Endothelial cell (in vitro differentiated cells): ENCODE measurements at places on chromosomes 12 and 14.

- H3K36me3 ChIP-seq, result no peaks in the 10 kb centered on the region
- H3K4me3 ChIP-seq, result no peak overlapping the region
- no peak for DNase-seq
- H3K4me1 ChIP-seq, result no peaks in the 10 kb centered on the region
Measured at GRCh38 chr12:107948391-107948945, 174.0 kb downstream of the ASCL4 start.

- no peaks in the 10 kb centered on the region for H3K4me1 ChIP-seq
- no peak overlapping the region for H3K27ac ChIP-seq
- no peak for DNase-seq
- peaks cover 4% of the 10 kb centered on the region for H3K27me3 ChIP-seq
- peaks cover 14% of the 10 kb centered on the region for H3K36me3 ChIP-seq
Measured at GRCh38 chr14:72957213-72957612, 30.9 kb downstream of the DCAF4 start.

DNA sequence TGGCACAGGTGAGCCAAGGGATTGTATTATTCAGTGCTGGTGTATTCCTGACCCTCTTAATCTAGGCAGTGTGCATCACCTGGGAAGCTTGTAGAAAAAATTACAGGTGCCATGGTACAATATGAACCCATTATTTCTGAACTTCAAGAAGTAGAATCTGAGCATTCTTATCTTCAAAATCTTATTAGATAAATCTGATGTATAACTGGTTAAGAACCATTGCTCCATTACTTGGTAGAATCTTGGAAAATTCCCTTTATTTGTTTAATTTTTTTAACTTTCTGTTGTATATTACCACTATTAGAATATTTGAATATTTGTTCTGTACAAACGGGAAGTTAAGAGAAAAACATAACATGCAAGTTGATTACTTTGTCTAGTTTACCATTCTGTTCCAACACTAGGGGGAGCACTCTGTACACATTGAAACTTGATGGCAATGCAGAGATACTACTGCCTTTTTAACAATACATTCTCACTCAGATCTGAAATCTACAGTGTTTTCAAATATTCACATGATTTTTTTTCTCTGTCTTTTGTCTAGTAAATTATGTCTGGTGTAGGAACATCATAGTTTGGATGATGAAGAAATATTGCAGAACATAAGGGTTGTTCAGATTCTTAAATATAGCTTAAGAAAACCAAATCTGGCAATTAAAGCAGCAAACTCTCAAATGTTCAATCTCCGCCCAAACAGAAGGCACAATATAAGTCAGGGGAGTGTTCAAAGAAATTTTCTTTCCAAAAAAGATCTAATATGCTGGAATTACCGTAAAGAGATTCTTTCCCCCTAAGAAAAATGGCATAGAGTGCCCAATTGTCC, 196.6 kb downstream of the PCNX1 start:
- H3K27ac ChIP-seq, result no peak overlapping the region
- peak; percentile 23 for DNase-seq
- peaks cover 19% of the 10 kb centered on the region for H3K36me3 ChIP-seq
- no peak overlapping the region for H3K4me3 ChIP-seq
- H3K27me3 ChIP-seq, result no peaks in the 10 kb centered on the region

DNA sequence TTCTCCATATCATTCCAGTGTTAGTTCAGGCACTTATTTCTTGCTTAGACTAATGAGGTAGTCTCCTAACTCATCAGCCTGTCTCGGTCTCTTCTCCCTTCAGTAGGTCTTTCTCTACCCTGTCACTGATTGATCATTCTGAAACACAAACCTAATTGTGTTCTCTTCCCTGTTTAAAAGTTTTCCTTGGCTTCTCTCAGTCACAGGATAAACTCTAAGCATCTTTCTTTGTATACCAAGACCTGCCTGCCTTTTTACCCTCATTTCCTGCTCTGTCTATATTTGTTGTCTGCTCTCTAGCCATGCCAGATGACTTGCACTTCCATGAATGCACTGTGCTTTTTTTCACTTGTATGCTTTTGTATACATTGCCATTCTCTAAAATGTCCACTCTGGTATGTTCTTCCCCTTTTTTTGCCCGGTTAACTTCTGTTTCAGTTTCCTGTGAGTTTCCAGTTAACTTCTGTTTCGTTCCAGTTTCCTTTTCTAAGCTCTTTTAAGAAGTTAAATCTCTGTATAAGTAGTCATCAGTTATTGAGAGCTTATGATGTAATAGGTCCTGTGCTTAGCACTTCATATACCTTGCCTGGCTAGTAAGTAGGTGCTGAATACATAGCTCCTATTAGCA, 12.8 kb downstream of the DIP2B start:
- no peak for DNase-seq
- H3K27me3 ChIP-seq, result no peaks in the 10 kb centered on the region
- no peak overlapping the region for H3K4me3 ChIP-seq
- H3K27ac ChIP-seq, result no peak overlapping the region
- H3K4me1 ChIP-seq, result peaks cover 30% of the 10 kb centered on the region
- peaks cover 3% of the 10 kb centered on the region for H3K36me3 ChIP-seq

GRCh38 chr12:106188256-106188655, 49.5 kb upstream of the NUAK1 start:
- no peaks in the 10 kb centered on the region for H3K4me1 ChIP-seq
- H3K4me3 ChIP-seq, result no peak overlapping the region
- DNase-seq, result no peak
- no peaks in the 10 kb centered on the region for H3K36me3 ChIP-seq
- no peaks in the 10 kb centered on the region for H3K27me3 ChIP-seq
- H3K27ac ChIP-seq, result no peak overlapping the region

DNA sequence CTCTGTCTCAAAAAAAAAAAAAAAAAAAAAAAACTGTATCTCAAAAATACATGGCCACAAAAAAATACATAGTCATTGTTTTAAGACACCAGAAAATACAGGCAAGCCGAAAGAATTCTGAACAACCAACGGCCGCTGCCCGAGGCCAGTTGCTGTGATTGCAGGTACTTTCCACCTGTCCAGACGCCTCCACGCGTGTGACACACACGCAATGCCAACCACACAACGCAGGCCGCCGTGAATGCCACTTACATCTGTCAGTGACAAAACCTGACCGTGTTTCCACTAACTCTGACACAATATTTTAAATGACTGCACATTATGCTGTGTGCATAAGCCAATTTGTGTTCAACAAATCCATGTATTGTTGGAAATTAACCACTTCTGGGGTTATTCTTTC, 22.4 kb upstream of the INF2 start:
- H3K36me3 ChIP-seq, result peaks cover 4% of the 10 kb centered on the region
- H3K4me3 ChIP-seq, result no peak overlapping the region
- H3K27ac ChIP-seq, result no peak overlapping the region
- H3K4me1 ChIP-seq, result peaks cover 12% of the 10 kb centered on the region

- no peak overlapping the region for H3K27ac ChIP-seq
- no peaks in the 10 kb centered on the region for H3K27me3 ChIP-seq
- H3K36me3 ChIP-seq, result no peaks in the 10 kb centered on the region
- H3K4me3 ChIP-seq, result no peak overlapping the region
- DNase-seq, result no peak
- no peaks in the 10 kb centered on the region for H3K4me1 ChIP-seq
Measured at GRCh38 chr14:67554341-67554740, 21.3 kb downstream of the PLEKHH1 start.

DNA sequence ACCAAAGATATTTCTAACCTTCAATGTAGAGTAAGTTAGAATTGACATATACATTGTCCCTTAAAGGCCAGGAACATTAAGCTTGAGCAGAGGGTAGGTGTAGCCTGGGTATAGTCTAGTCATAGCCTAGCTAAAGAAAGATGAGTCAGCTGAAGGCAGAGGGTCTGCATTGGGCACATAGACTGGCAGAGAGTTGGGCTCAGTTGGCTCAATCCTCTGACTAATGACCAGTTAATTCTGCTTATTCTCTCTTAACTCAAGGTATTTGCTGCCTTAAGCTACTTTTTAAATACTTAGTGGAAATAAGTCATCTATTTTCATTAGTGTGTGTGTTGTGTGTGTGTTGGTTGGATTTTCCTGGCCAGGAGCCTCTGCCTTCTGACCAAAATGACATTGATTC, 467.1 kb downstream of the RAD51B start:
- H3K27me3 ChIP-seq, result peaks cover 2% of the 10 kb centered on the region
- no peak for DNase-seq
- H3K4me1 ChIP-seq, result peaks cover 26% of the 10 kb centered on the region
- H3K27ac ChIP-seq, result no peak overlapping the region

- H3K4me3 ChIP-seq, result no peak overlapping the region
- peaks cover 3% of the 10 kb centered on the region for H3K36me3 ChIP-seq
- DNase-seq, result no peak
- H3K4me1 ChIP-seq, result peaks cover 12% of the 10 kb centered on the region
- no peak overlapping the region for H3K27ac ChIP-seq
- peaks cover 2% of the 10 kb centered on the region for H3K27me3 ChIP-seq
Measured at GRCh38 chr14:72826039-72826438, 67.9 kb downstream of the DPF3 start.

DNA sequence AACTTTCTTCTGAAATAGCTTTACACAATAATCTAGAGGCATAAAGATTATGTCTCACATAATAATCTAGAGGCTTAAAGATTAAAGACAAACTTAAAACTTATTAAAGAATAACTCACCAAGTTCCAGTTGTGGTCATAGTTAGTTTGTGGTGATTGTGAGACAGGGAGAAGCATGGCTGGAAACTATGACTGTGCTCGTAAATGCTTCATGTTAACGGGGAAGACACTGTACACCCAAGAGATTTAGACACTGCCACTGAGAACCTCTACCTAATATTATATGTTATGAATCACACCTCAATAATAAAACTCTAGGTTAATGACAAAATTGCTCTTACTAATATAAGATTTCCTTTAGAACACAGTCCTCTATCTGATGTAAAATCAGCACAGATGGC, 541.6 kb downstream of the TMEM121 start:
- DNase-seq, result no peak
- no peaks in the 10 kb centered on the region for H3K4me1 ChIP-seq
- peaks cover 5% of the 10 kb centered on the region for H3K36me3 ChIP-seq

GRCh38 chr12:119154435-119154818, 24.3 kb upstream of the HSPB8 start:
- peaks cover 7% of the 10 kb centered on the region for H3K27me3 ChIP-seq
- peaks cover 5% of the 10 kb centered on the region for H3K4me1 ChIP-seq
- peak; percentile 80 for DNase-seq

DNA sequence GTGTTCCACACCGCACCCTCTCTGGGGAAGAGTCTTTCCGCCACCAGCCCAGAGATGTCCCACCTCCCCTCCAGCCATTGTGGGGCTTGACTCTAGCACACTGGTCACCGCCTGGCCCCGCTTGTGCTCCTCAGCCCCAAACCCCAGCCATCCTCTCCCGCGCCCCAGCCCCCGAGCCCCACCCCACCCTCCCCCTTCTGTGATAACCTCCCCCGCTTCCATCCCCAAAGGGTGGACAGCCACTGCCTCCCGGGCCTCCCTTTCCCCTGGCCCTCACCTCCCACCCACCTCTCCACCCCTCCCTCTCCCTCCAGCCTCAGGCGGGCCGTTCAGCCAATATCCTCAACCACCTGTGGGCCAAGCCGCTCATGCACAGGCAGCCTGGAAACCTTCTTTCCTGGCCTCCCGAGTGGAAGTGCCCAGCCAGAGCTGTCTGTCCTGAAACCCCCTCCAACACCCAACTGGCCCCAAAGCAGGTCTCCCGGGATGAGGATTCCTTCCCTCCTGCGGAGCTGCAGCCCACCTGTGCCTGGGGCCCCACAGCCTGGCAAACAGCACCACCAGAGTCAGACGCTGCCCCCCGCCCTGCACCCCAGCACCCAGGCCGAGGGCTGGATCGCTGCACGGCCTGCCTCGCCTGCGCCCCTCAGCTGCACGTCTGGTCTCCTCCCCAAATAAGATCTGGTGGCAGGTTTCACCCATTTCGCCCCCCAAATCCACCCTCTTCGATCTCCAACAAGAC, 27.1 kb upstream of the NUDT14 start:
- no peaks in the 10 kb centered on the region for H3K4me1 ChIP-seq
- no peak for DNase-seq
- peaks cover 4% of the 10 kb centered on the region for H3K36me3 ChIP-seq
- H3K27me3 ChIP-seq, result peaks cover 7% of the 10 kb centered on the region

- no peak overlapping the region for H3K4me3 ChIP-seq
- H3K27me3 ChIP-seq, result no peaks in the 10 kb centered on the region
- H3K36me3 ChIP-seq, result no peaks in the 10 kb centered on the region
- H3K4me1 ChIP-seq, result peaks cover 16% of the 10 kb centered on the region
- no peak for DNase-seq
Measured at GRCh38 chr12:64587447-64587846, 22.8 kb upstream of the RASSF3 start.

DNA sequence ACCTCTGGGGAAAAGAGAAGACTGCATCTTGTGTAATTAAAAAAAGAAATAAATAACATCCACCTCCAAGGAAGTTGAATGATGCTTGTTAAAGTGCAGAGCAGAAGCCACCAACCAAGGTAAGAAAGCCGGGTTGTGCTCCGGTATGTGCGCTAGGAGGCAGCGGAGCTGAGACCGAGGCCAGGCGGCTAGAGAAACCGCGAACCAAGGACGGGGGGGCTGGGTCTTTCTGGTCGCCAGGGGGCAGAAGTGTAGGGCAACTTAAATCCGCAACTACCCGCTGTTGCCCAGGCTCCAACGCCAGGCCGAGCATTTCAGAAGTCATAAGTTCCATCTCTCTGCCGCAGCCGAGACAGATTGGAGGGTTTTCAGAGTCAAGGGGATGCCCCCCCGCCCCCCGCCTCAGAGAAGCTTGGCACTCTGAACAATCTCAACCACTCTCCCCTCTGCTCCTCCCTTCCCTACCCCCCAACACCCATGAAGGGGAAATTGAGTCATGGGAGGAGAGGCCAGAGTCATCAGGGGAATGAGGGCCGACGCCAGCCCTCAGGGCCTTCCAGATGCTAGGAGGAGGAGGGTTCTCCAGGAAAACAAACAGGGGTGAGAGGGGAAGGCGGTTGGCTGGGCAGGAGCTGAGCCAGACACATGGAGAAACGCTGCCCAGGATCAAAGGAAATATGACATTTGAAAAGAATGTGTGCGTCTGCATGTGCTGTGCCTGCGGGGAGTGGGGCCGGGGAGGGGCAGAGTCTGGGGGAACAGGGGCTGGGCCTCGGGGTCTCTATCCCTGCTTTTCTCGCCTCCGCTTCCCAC, 2.2 kb upstream of the NFATC4 start:
- peaks cover 19% of the 10 kb centered on the region for H3K4me1 ChIP-seq
- H3K4me3 ChIP-seq, result peak overlapping the region; percentile 87
- H3K36me3 ChIP-seq, result no peaks in the 10 kb centered on the region
- H3K27me3 ChIP-seq, result peaks cover 11% of the 10 kb centered on the region
- H3K27ac ChIP-seq, result peak overlapping the region; percentile 77
